Activated CD4-positive, alpha-beta T cell treated with anti-CD3 and anti-CD28 coated beads, Interleukin-10, Interleukin-2, amounts not matched to agents 100 ng/mL and 50 ng/mL, durations not matched to agents 16 hours and 8 hours (primary cell): ENCODE measurements at places on chromosomes 4 and X.

DNA sequence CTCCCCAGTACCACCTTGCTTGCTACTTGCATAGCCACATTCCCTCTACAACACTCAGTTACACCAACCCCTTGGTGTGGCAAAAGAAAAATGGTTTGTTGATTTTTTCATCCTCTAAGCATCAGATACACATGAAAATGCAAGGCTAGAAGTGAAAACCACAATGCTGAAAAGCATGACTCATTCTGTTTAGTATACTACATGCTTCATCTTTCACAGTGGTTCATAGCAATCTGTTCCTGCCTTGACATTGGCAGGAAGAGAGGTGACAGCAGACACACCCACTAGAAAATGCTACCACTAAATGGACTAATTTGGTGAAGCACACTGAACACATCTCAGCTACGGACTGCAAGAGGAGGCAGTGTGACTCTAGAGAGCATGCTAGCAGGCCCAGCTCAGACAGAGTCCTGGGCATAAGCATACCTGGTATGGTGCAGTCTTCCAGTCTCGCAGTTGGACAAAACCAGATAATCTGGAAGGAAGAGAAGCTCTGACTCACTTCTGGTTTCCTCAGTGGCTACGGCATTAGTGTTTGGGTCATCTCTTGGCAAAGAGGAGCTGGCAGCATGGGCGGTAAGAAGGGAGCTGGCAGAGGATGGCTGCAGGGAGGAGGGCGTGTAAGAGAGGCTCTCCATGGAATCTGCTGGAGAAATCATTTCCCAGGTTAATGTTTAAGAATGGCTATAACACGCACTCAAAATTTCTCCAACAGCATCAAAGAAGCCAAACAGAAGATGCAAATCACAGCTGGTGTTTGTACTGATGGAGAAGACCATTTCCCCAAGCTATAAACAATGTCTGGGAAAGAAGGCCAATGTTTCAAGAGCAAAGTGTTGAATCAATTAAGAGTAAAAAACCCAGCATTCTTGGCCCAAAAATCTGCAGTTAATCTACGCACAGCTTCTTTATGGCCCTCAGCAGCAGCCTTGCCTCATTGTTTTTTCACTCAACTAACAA lies 37.8 kb downstream of the GAB3 start:
- peak; percentile 87 for DNase-seq

DNA sequence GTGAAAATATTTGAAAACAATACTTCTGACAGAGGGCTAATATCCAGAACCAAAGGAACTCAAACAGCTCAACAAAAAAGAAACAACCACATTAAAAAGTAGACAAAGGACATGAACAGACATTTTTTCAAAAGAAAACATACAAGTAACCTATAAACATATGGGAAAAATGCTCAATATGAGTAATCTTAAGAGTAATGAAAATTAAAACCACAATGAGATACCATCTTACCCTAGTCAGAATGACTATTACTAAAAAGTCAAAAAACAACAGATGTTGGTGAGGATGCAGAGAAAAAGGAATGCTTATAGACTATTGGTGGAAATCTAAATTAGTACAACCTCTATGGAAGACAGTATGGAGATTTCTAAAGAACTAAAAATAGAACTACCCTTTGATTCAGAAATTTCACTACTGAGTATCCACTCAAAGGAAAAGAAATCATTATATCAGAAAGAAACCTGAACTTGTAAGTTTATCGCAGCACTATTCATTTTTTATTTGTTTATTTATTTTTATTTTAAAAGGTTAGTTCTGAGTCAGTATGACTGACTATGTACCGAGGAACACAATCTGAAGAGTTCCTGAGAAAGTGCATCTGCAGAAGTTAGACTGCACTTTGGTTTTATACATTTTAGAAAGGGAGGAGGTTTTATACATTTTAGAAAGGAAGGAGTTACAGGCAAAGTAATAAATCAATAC lies 231.3 kb downstream of the INPP4B start:
- peak; percentile 9 for DNase-seq

DNA sequence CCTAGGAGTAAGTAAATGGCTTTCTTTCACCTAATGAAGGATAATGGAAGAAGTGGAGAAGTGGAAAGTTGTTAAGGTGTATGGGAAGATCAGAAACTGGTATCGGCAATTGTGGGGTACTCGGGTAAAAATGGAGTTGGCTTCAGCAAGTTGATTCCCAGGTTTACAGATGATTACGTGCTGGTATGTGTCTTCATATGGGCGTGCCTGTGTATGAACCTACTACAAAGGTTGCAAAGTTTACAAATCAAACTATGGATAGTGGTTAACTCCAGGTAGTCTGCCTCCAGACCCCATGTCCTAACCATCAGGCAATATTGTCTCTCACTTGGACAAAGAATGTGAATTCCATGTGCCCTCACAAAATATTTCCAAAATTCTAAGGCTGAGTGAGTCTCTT lies 773 bp downstream of the TLR3 start:
- DNase-seq: no peak

DNA sequence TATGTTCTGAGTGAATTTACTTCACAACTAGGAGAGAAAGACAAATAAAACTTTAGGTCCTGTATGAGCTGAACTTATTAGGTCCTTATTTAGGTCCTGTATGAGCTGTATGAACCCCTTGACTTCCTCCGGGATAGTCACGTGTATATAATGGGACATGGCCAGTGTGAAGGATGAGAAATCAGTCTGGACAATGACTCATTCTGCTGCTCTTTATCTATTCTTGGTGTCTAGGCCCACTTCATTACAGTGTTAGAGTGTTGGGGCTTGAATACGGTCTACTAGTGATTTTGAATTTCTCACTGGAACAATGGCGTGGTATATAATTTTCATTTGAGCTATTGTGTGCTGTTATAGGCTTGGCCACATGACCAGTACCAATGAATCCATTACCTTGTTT lies 21.9 kb downstream of the STK26 start:
- no peak for DNase-seq

- DNase-seq: no peak
Measured at GRCh38 chrX:70292788-70293187, 2.9 kb downstream of the KIF4A start.

- no peak for DNase-seq
Measured at GRCh38 chrX:129693354-129693753, 38.6 kb upstream of the APLN start.

DNA sequence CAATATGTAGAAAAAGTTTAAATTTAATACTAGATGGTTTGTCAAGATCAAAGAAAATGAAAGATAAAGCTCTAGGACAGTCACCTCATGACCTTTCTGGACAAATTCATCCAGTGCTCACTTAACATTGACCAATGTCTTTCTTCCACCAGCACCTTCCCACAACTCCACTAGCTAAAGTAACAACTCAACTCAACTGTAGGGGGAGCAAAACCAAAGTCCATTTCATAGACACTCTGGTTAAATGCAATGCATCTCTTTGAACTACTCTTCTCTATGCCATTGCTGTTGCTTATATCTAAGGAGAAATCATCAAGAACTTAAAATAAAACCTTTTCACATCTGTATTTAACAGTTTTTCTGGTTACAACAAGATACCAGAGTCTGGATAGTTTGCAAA lies 25.1 kb downstream of the UGT2B4 start:
- no peak for DNase-seq

- DNase-seq: no peak
Measured at GRCh38 chr4:100632163-100632562, 114.3 kb upstream of the EMCN start.

- no peak for DNase-seq
Measured at GRCh38 chrX:38514016-38514854, 47.1 kb upstream of the TSPAN7 start.

- DNase-seq: no peak
Measured at GRCh38 chrX:2471641-2472040, 29.1 kb downstream of the DHRSX start.

GRCh38 chr4:29538889-29539646 lies 1181.1 kb upstream of the PCDH7 start:
- no peak for DNase-seq
